Stimulated activated CD4-positive, alpha-beta T cell treated with anti-CD3 and anti-CD28 coated beads, TNF-alpha, amount 100 ng/mL, for 4 hours (primary cell): ENCODE measurements at places on chromosomes 3 and 15.

GRCh38 chr15:35465783-35466182 lies 80.2 kb downstream of the DPH6 start:
- DNase-seq: no peak

DNA sequence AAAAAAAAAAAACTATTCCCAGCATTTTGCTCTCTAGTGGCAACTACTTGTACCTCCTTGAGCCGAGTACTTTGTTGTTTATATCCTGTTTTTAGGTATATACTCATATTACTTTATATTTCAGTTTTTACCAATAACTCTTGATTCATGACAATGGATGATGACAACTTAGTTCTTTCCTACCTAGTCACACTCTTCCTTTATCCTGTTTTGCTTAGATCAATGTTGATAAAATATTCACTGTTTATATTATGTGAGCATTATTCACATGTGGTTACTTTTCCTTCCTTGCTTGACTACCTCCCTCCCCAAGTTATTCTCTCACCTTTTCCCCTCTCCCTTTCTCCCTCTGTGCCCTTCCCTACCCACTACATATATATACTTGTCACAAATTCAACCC lies 53.7 kb downstream of the NKIRAS1 start:
- no peak for DNase-seq

DNA sequence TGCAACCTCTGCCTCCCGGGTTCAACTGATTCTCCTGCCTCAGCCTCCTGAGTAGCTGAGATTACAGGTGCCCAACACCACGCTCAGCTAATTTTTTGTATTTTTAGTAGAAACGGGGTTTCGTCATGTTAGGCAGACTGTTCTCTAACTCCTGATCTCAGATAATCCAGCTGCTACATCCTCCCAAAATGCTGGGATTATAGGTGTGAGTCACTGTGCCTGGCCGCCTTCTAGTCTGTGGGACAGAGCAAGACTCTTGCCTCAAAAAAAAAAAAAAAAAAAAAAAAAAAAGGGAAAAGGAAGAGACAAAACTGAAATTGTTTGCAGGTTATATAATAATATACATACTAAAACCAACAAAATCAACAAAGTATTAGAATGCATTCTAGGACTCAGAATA lies 215.2 kb downstream of the PCCB start:
- no peak for DNase-seq

GRCh38 chr3:18295171-18295920 lies 129.8 kb downstream of the SATB1 start:
- DNase-seq: no peak

DNA sequence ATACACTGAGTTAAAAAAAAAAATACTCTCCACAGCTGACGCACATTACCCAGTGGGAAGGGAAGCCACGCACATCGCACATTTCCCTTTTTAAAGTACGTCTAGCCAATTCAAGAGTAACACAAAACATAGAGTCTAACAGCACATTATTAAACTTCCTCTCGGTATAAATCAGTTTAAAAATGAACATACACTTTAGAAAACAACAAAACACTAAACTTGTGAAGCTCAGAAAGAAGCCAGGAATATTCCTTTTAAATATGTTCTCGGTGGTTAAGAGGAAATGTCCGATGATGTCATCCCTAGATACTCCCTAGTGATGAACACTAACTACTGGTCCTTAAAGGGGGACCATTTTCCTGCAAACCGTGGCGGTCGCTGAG lies 721 bp downstream of the MYEF2 start:
- no peak for DNase-seq

- no peak for DNase-seq
These were observed 101.6 kb upstream of the ANKRD28 start for GRCh38 chr3:15899388-15899787.

GRCh38 chr15:51335538-51336410 lies 2.6 kb downstream of the CYP19A1 start:
- DNase-seq: no peak

DNA sequence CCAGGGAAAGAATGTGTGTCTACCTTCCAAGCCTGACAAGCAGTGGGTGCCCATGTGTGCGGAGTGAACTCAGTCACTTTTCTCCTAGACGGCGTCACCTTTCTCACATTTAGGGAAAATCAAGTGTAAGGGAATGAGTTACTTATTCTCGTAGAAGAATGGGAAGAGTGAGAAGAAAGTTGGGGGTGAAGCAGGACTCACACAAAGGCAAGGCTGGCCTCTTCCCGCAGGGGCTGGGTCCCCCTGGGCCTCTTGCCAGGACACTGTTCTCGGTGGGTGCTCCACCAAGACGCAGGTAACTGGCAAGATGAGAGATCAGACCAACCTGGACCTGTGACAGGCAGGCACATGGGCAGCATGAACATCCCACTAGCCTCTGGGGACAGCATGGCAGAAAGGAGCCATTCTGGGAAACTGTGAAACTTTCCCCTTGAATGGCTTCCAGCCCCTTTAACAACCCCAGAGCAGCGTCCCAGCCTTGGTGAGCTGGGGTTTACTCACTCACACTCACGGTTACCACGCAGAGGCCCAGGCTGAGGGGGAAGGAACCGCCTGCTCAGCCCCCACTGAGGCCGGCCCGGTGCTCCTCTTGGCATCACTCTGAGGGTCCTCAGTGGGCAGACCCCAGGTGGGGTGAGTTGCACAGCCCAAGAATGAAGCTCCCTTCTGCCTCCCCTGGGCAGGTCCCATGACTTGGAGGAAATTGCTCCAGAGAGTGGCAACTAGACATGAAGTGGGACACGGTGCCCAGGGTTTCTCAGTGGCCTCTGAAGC lies 15.0 kb upstream of the SRP14 start:
- no peak for DNase-seq

DNA sequence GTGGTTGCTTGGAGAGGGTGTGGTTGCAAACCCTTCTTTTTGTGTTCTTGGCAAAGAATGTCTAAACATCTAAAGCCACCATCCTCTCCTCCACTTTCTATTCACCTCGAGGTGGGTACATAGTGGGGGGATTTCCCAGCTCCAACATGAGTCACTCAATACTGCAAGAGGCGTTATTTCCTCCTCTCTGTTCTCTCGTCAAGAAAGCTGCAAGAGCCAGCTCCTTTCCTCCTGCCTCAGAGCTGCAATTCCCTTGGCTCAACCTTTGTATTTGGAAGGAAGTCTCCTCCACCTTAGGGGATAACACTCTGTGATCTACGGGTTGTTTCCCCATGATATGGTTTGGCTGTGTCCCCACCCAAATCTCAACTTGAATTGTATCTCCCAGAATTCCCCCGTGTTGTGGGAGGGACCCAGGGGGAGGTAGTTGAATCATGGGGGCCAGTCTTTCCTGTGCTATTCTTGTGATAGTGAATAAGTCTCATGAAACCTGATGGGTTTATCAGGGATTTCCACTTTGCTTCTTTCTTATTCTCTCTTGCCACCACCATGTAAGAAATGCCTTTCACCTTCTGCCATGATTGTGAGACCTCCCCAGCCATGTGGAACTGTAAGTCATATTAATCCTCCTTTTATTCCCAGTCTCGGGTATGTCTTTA lies 138.4 kb downstream of the PLCL2 start:
- DNase-seq: peak; percentile 23

DNA sequence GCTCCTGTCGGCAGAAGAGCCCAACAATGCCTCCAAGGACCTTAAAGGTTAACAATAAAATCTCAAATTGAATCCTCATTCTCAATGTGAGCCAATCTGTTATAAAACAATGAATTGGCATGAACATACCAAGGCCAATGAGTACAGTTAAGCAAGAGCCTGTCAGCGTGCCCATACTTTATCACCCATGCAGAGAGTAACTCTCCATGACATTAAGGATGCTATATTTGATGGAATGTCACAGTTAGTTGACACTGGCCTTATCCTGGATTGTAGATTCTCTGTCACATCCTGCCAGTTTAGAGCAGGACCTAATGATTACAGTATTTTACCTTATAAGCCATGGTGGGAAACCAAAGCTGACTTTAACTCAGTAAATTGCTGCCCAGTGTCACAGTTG lies 335.4 kb upstream of the MDFIC2 start:
- no peak for DNase-seq

DNA sequence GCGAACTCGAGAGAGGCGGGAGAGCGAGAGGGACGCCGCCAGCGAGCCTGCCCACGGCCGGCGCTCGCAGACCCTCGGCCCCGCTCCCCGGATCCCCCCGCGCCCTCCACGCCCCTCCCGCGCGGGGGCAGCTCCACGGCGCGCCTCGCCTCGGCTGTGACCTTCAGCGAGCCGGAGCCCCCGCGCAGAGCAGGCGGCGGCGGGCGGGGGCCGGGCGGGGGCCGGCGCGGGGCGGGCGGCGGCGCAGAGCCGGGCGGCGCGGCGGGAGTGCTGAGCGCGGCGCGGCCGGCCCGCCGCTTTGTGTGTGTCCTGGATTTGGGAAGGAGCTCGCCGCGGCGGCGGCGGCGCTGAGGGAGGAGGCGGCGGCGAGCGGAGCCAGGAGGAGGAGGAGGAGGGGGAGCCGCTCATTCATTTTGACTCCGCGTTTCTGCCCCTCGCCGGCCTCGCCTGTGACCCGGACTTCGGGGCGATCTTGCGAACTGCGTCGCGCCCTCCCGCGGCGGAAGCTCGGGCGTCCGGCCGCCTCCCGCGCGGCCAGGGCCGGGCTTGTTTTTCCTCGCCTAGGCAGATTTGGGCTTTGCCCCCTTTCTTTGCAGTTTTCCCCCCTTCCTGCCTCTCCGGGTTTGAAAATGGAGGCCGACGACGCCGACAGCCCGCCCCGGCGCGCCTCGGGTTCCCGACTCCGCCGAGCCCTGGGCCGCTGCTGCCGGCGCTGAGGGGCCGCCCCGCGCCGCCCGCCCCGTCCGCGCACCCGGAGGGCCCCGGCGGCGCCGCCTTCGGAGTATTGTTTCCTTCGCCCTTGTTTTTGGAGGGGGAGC lies 524 bp downstream of the IGF1R start:
- no peak for DNase-seq

DNA sequence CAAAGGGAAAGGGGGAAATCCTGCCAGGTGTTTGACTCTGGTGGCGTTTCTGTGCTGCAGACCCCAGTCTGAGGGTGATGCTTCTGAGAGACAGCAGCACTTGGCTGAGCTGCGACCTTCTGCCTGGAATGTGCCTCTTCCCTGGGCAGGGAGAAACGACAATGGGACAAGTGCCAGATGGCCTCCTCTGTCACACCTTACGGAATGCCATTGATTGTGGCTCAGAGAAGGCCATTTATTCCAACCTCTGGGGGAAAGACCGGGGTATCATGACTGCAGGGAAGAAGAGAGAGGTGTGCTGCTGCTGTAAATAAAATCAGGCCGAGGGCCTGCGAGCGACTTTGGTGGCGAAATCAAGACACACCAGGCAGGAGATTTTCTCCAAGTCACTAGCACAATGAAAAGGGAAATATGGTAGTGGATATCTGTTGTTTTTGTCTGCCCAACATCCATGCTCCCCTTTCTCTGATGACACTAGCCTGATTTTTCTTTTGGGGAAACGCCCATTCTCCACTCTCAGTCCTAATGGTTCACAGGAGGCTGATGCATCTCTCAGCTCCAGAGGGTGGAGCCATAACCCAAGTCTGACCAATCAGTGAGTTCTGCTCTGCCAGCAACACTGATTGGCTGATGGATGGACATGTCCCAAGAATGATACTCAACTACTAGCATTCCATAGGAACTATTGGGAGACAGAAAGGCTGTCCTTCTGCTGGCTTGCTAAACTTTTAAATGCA lies 336.1 kb downstream of the FOXP1 start:
- no peak for DNase-seq

DNA sequence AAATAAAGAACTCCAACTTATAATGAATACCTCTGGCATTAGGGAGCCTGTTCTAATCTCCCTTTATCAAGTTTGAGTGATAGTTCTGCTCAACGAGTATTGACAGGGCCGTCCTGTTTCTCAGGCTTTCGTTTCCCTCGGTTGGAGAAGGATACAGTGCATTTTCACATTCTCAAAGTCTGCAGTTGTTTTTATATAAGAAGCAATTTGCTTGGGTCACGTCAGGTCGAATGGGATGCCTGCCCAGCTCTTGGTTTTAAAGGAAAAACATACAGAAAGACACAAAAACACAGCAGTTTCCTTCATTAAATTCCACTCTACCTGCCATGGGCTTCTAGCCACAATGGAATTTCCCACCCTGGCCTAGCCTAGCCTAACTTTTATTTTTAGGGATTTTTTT lies 366.3 kb downstream of the TIGIT start:
- DNase-seq: no peak

DNA sequence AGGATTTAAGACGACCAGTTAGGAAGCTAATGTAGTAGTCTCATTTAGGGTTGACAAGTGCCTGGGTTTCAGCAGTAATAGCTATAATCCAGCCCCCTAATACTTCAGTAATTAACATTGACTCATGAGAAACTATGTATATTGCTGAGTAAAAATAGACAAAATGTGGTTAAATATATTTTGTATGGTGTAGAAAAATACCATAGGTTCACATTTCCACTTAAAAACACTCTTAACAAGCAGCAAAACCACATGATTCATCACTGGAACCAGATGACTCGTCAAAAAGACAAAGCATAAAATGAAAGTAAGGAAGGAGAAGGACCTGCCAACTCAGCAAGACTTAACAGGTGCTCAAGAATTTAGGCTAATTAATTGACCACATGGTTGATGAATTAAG lies 288.9 kb downstream of the EFHB start:
- DNase-seq: no peak

GRCh38 chr3:169090559-169090958 lies 573.0 kb downstream of the MECOM start:
- DNase-seq: no peak

GRCh38 chr3:16740515-16740914 lies 135.3 kb upstream of the DAZL start:
- DNase-seq: no peak
